ENCODE measurements at places on chromosomes 7 and 10. TPM values are rescaled to one million over a fixed set of nuclear protein-coding genes. Genes with fewer than 3 reads are reported as not detected.

The ADAM22 gene
- total RNA-seq: 4.6 TPM

The ZMIZ1 gene
- total RNA-seq: 9.6 TPM

The MRLN gene
- not detected for total RNA-seq

The ADRA2A gene
- total RNA-seq: 0.24 TPM

The CUBN gene
- 7.8 TPM for total RNA-seq

The GCK gene
- not detected for total RNA-seq

DNA sequence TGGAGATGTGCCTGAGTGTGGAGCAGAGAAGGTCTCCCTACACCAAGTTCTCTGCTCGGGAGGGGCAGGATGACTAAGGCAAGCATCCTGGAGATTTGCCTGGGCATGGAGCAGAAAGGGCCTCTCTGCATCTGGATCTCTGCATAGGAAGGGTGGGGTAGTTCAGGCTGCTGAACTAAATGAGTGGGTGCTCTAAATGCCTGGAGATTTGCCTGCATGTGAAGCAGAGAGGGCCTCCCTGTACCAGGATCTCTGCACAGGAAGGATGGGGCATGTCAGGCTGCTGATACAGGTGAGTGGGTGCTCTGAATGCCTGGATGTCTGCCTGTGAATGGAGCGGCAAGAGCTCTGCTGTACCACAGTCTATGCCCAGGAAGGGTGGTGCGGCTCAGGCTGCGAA, 680.7 kb downstream of the SUGCT start:
- no peak for DNase-seq

- DNase-seq: no peak
These were observed 33.3 kb downstream of the CTBP2 start for GRCh38 chr10:125127110-125127509.

GRCh38 chr10:6558272-6558671, 21.8 kb downstream of the PRKCQ start:
- DNase-seq: no peak

DNA sequence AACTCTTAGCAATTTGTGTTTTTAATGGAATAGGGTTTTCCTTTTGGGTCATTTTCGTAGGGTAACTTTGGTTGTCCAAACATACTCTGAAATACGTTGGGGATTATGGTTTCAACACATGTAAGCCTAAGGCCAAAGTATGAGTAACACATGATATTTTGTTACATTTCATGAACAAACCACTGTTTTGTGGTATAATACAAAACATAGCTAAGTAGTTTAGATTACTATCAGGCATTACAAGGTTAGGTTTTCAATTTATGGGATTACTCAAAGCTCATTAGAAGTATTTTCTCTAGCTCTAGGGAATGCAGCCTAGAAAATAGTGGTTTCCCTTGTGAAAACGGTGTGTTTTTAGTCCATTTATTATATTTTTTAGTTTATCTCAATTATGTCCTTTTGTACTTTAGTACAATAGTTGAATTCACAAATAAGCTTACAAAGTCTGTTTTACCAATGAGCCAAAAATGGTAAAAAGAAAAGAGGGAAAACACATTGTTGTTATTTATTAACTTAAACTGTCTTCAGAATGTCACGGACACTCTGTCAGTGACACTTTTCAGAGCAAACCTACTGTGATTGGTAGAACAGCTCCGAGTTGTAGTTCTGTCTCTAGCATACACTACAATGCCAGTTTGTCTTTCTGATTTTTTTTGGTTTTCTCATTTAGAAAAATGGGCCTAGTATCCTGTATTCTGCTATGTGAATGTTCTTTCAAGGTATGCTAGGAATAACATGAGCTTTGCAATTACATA, 473.7 kb downstream of the SUGCT start:
- peak; percentile 22 for DNase-seq

DNA sequence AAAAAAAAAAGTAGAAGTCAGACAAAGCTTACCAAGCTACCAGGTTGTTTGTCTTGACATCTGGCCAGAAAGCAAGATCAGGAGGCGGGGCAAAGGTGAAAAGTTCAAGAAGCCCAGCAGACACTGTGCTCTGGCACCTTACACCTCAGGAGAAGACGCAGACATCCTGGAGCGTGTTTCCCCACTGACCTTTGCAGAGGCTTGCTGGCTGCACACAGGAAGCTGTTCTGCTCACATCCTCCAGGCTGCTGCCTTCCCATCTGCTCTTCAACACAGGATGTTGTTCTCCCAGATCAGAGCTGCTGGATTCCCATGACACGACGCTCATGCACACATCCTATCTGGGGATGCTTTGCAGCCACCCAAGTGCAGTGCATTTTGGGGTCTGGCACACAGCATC, 174.4 kb upstream of the KIAA1217 start:
- peak; percentile 0 for DNase-seq

GRCh38 chr10:53894145-53894544, 906.9 kb downstream of the PCDH15 start:
- DNase-seq: no peak

- DNase-seq: no peak
These were observed 24.7 kb upstream of the TFAM start for GRCh38 chr10:58360412-58361004.

GRCh38 chr7:118473271-118473670, 248.8 kb downstream of the ANKRD7 start:
- DNase-seq: no peak

GRCh38 chr7:29442146-29442545, 121.5 kb upstream of the PRR15 start:
- DNase-seq: no peak

DNA sequence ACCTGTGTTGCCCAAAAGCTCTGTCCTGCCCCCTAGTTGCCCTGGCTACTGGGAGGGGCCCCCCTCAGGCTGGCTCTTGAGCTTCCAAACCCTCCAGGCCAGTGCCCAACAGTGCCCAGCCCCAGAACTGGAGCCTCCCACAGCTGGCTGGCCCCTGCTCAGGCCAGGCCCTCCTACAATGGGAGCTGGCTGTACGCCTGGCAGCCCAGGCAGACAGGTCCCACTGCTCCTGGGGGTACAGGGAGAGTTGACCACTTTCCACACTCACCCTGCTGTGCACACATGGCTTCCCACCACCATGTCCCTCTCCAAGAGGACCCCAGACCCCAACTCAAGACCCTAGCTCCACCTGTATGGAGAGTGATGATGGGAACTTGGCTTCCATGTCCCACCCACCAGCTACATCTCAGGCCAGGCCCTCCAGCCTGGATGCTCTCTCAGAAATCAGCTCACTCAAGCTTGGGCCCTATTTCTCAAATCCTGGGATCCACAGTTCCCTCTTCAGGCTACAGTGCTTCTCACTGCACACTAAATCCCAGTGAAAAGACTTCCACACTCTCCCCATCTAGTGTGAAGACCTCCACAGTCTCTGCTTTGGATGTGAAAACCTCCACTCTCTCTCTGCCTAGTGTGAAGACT, 92.6 kb downstream of the OAT start:
- DNase-seq: no peak

DNA sequence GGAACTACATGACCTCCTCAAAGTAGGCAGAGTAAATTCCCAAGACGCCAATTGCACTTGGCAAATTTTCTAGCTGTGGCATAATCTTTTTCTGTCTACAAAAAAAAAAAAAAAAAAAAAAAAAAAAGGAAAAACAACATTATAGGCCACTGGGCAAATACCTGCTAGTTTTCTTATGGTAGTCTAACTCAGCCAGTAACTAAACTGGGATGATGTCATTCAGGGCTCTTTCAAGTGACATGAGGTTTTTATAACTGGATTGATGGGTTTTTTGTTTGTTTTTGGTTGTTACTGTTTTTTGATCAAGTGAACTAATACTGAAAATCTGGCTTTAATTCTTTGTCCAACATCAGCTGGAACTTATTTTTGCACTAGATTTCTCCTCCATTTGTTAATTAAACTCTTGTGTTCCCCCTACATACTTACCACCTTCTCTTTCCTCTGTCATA, 7.4 kb upstream of the VIM start:
- DNase-seq: no peak

GRCh38 chr7:155927905-155928304, 115.6 kb upstream of the SHH start:
- no peak for DNase-seq

- DNase-seq: peak; percentile 73
These were observed 8.0 kb downstream of the COA1 start for GRCh38 chr7:43721193-43721806.

GRCh38 chr10:105185161-105185560, 544.1 kb downstream of the SORCS3 start:
- no peak for DNase-seq

DNA sequence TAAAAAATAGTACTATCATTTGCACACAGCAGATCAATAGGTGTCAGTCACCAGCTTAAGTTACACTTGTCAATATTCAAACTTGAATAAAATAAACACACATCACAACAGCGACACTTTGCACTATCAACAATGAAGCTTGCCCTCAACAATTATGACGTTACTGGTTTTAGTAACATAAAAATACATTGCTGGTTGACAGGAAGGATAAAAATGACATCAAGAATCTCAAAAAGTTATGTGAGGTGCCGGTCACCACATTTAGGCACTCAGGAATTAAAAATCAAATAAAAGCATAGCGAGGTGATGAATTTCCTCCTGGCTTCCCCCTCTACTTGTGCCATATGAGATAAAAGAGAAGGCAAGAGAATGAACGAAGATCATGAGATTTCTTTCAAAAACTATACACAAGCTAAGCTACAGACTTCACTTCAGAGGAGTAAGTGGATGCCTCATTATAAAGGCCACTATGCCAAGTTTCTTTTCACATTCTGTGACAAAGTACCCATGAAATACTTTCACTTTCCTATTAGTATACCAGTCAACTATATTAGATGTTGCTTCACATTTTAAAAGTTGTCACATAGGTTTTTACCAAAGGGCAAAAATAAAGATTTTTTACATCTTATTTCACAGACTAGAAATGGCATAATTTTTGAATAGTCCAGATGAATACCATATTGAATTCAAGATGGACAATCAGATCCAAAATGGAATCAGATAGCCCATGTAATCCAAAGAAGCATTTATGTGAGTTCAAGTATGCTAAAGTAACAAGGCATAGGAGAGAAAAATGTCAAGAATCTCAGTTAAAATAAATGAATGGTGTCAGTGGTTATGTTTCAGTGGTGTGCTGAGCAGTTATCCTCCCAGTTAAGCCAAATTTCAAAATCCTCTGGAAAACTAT, 3.6 kb downstream of the CCDC71L start:
- DNase-seq: no peak

- no peak for DNase-seq
These were observed 45.7 kb downstream of the RPS24 start for GRCh38 chr10:78079411-78079810.

DNA sequence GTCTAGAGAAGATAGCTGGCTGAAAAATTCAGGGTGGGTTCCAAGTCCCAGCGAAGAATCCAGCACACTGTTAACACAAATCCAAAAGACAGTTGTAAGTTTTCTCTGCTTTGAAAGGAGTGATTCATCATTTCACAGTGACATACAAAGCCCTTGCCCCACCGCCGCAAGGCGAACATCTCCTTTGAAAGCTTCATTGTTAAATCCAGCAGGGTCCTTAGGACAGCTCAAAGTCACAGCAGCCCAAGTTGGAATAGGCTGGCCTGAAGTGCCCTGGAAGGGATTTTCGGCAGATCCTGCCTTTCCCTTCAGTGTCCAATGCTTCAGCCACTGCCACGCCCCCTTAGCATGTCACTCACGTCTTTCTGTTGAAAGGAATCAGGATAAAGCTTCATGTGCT, 526.1 kb downstream of the CALN1 start:
- DNase-seq: peak; percentile 94

GRCh38 chr7:158027646-158028045, 560.0 kb downstream of the PTPRN2 start:
- no peak for DNase-seq

- DNase-seq: no peak
These were observed 21.5 kb downstream of the ADAMTS14 start for GRCh38 chr10:70693619-70694335.

- no peak for DNase-seq
These were observed 14.5 kb downstream of the SRGN start for GRCh38 chr10:69102440-69102839.

- DNase-seq: peak; percentile 76
These were observed 71.9 kb downstream of the WIPF3 start for GRCh38 chr7:29878081-29878688.

DNA sequence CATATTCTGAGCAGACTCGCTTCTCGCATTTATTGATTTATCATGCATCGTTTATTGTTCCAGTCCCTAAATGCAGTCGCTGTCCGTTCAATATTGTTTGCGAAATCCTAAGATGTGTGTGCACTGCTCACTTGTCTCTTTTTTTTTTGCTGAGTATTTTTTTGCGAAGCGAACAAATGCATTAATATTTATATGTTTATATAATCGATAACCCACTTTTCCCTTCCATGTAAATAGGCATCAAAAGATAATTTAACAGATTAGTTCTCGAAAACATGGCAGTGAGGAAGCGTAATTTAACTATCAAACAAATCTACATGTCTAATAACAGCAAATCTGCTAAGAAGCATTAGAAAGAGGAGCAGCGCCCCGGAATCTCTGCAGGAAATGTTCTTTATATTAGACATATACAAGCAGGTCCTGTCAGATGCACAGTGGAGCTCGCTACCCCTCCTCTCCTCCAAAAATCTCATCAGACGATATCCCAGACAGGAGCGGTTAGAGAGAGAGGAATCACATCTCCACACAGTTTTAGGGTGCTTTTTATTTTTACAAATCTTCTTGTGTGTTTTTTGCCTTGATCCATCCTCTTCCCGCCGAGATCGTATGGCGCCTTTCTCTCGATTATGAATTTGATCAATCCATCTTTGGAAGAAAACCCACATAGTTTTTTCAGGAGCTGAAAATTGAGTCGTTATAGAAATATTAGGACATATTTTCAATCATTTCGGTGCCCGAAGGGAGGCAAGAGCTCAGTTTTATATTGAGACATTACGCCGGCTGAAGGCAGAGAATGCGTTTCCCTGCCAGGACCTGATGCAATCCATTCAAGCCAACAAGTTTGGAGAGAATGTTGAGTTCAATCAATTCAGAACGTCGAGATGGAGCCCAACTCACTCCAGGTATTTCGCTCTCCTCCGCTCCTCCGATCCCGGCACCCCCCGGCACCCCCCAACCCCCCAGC, at the start of gene ARID5B:
Gene ARID5B, plus strand, starts transcription at position 871 of the 964 bp plus-strand sequence. Its CDS starts 11 bp downstream, at position 882.
- DNase-seq: peak; percentile 70

- no peak for DNase-seq
These were observed 221.5 kb upstream of the CELF2 start for GRCh38 chr10:10796061-10796773.

- no peak for DNase-seq
These were observed 130.4 kb downstream of the CUL2 start for GRCh38 chr10:34959786-34960185.

GRCh38 chr10:70122742-70123141, 9.9 kb downstream of the AIFM2 start:
- no peak for DNase-seq
